ENCODE measurements at places on chromosomes 11 and 22.

DNA sequence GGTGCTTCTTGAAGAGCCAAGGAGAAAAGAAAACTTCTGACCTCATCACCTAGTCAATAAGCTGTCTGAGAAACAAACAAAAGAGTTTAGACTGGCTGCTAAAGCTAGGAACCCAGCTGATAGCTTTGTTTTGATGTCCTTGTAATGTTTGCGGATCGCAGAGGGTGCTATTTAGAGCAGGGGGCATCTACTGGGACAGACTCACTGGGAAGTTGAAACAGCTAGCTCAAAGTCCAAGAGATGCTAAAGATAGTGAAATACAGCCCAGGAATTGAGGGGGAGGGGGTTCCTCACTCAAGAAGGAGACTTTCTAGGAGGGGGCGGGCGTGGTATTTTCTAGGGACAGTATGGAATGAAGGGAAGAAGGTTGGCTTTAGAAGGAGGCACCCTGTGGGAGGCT lies 18.9 kb downstream of the ZBTB16 start:
- DNase-seq: no peak

DNA sequence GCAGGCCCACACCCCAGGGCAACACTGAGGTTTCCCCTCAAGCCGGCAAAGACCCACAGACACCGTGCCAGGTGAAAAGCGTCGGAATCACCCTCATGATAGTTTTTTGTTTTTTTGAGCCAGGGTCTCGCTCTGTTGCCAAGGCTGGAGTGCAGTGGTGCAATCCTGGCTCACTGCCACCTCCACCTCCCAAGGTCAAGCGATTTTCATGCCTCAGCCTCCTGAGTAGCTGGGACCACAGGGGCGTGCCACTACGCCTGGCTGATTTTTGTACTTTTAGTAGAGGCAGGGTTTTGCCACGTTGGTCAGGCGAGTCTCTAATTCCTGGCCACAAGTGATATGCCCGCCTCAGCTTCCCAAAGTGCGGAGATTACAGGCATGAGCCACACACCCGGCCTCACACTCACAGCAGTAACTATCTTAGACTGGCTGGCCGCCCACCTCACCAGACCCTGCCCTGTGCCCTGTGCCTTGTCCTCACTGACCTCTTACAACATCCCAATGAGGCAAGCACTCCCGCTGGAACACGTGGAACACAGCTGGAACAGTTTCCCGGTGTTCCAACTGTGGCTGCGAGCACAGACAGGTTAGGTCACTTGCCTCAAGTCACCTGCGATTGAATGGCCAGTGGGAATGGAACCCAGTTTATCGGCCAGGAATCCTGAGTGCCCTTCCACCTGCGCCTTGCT lies 21.1 kb downstream of the LRRC10B start:
- DNase-seq: no peak

DNA sequence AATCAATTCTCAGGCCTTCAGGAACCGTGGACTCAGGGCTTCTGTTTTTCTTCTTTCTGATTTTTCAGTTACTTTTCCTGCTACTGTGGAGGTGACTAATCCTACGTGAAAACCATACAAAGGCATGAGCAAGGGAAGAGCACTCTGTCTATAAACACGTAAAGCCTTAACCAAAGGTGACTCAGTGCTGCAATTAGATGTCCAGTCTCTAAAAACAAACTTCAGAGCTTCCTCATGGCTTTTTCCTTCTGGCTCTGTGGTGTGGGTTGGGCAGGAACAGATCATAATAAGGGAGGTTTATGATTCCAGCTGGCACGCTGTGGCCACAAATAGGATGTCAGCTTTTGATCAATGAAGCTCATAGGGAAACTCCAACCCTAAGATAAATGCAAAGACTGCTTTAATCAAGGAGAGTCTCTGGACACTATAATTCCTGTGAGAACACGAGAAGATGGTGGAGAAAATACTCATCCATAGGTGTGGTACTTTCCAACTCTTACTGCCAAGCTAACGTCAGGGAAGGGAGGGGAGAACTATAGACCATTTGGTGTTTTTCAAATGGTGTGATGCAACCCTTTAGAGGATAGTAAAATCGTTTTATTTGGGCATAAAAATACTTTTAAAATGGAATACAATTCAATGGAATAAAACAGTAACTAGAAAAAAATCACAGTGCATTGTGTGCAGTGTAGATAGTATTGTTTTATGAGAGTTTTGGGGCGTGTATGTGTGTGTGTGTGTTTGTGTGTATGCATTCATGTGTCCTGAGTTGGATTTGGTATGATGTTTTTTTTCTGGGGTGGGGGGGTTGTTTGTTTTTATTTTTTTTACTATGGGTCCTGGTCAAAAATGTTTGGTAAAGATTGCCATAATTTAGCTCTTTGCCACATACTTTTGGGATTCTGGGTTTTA lies at the start of gene NXPE2:
Gene NXPE2, plus strand, starts transcription at position 403 of the 912 bp plus-strand sequence. Its CDS starts 49 bp downstream, at position 452.
- no peak for DNase-seq

DNA sequence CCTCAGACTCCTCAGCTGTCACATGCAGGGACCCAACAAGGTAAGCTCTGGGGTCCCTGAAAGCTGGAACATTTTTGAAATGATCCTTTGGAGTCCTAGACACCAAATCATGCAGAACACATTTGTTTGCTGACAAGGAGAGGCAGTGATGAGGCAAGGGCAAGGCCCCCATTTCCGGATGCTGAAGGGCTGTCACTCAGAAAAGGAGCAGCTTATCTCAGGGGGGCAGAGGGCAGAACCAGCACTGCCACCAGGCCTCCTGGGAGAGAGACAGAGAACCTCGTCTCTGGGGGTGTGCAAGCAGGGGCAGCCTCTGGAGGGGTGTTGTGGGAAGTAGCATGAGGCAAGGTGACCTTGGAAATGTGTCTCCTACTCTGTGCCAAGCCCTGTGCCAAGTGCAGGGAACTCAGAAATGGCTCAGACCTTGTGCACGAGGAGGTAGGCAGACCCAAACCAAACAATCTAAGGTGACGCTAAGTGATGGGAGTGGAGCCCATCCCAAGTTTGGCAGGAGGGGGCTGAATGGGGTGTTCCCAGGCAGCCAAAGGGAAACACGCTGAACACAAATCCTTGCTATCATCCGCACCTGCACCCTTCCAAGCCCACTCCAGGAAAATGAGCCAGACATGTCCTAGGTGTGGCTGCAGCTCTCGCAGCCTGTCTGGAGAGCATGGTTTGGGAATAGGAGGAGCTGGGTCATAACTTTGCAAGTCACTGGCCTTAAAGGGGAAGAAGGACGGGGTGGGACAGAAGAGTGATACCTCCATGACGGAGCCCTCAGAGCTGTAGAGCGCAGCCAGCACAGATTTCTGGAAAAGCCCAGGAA lies 94.2 kb downstream of the PDE2A start:
- no peak for DNase-seq

- DNase-seq: no peak
Observed at GRCh38 chr22:43542681-43543521, 131.1 kb downstream of the MPPED1 start.
